Psoas muscle (tissue), 8 donors: ENCODE measurements at places on chromosomes 12 and 14.

DNA sequence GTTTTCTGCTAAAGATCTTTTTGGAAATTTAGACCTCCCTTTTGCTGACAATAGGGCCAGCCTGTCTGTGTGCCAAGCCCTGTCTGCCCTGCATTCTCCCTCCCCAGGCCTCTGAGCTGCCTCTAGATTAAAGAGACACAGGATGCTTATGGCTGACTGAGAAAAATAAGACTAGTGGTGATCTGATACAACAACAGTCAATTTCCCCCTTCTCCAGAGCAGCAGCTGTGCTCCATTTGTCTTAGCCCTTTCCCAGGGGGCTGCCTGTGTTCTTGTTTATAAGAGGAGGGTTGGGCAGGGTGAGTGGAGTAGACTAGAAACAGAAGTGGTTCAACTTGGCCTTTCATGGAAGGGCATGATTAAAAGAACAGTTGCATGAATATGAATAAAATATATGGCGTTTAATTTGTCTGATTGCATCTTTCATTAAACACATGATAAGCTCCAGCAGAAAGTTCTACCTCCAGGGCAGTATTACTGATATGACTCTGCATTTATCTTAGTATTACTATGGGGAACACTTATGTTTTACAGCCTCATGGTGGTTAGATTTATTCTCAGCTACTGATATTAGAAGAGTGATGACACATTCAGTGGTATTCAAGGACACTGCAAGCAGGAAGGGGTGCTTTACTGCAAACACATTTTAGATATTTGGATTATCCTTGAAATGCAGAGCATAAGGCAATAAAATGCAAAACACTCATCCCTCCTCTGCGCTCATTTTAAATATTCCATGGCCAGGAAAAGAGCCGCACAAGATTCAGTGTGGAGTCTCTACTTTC is 150.2 kb upstream of the CLEC14A start:
- DNase-seq, result no peak

DNA sequence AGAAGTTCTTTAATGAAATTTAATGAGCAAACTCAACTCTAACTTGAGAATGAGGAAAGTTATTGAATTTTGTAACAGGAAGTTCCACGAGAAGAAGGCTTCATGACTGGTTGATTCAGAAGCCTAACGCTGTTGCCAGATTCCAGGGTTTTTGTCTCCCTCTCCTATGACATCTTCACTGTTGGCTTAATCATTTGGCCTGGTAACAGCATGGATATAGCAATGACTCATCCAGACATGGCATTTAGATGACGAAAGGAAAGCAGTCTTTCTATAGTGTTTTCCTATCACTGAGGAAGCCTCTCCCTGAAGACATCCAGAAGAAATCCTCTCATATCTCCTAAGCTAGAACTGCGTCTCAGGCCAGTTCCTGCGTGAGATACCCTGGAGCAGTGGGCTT is 9.4 kb upstream of the KCNA1 start:
- DNase-seq, result no peak

DNA sequence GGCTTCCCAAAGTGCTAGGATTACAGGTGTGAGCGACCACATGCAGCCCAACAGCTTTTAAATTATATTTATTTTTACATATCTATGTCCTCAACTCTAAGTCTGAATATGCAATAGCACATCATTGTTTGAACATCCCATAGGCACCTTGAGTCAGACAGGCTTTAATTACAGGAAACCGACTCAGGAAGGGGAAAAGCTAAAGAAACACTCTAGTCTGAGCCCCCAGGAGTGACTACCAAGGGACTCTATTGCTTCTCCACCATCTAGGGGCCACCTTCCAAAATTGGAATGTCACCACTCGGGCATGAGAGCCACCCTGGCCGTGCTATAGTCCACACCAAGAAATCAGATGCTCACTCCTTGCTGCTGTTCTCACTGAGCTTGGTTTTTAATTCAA is 14.0 kb upstream of the MFAP5 start:
- DNase-seq, result no peak

GRCh38 chr14:104801520-104802393 is 856 bp downstream of the ZBTB42 start:
- no peak for DNase-seq

DNA sequence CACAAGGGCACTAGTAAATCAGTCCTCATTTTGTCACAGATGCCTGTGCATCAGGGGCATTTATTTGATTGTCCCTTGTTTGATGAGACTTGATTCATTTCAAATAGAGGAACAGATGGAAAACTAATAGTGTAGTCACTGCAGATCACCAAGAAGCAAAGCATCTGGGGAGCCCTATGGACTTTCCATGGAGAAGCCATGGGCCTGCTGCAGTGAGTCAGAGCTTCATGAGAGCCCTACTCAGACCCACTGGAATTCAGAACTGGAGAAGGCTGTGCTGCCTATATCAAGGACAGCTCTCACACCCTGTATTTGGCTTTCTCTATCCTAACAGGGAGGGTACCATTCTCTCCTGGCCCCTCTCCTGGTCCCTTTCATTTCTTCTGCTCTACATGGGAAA is 126.2 kb downstream of the GRIP1 start:
- DNase-seq, result no peak

GRCh38 chr14:91729756-91730155 is 2.1 kb downstream of the CATSPERB start:
- DNase-seq, result no peak

- DNase-seq, result no peak
These were observed 91.5 kb downstream of the UNC79 start for GRCh38 chr14:93522221-93522620.

GRCh38 chr12:7327918-7328317 is 24.0 kb downstream of the ACSM4 start:
- no peak for DNase-seq

- DNase-seq, result no peak
These were observed 14.9 kb downstream of the ATP2B1 start for GRCh38 chr12:89693639-89694202.

- DNase-seq, result no peak
These were observed 31.1 kb downstream of the RMST start for GRCh38 chr12:97493731-97494130.

GRCh38 chr14:80419345-80419744 is 208.0 kb upstream of the DIO2 start:
- DNase-seq, result no peak

DNA sequence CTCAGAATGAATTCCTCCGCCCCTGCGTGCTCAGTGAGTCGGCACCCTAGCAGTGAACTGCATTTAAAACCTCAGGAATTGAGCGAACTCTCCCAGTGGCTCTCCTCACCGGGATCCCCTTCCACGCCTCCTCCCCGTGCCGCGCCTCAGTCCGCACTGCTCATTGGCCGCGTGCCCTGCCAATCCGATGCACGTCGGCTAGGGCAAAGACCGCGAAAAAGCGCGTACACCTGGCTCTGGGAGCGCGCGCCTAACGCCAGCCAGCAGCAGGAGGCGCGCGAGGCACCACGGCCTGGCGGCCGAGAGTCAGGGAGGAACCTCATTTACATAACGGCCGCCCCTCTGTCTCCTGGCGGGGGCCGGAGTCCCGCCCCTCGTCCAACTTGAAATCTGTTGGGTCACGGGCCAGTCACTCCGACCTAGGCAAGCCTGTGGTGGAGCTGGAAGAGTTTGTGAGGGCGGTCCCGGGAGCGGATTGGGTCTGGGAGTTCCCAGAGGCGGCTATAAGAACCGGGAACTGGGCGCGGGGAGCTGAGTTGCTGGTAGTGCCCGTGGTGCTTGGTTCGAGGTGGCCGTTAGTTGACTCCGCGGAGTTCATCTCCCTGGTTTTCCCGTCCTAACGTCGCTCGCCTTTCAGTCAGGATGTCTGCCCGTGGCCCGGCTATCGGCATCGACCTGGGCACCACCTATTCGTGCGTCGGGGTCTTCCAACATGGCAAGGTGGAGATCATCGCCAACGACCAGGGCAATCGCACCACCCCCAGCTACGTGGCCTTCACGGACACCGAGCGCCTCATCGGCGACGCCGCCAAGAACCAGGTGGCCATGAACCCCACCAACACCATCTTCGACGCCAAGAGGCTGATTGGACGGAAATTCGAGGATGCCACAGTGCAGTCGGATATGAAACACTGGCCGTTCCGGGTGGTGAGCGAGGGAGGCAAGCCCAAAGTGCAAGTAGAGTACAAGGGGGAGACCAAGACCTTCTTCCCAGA is at the start of gene HSPA2:
Gene HSPA2 (plus strand): TSS at position 534 of the 995 bp plus-strand sequence. CDS start 109 bp downstream, at position 643.
- DNase-seq, result peak; percentile 99

DNA sequence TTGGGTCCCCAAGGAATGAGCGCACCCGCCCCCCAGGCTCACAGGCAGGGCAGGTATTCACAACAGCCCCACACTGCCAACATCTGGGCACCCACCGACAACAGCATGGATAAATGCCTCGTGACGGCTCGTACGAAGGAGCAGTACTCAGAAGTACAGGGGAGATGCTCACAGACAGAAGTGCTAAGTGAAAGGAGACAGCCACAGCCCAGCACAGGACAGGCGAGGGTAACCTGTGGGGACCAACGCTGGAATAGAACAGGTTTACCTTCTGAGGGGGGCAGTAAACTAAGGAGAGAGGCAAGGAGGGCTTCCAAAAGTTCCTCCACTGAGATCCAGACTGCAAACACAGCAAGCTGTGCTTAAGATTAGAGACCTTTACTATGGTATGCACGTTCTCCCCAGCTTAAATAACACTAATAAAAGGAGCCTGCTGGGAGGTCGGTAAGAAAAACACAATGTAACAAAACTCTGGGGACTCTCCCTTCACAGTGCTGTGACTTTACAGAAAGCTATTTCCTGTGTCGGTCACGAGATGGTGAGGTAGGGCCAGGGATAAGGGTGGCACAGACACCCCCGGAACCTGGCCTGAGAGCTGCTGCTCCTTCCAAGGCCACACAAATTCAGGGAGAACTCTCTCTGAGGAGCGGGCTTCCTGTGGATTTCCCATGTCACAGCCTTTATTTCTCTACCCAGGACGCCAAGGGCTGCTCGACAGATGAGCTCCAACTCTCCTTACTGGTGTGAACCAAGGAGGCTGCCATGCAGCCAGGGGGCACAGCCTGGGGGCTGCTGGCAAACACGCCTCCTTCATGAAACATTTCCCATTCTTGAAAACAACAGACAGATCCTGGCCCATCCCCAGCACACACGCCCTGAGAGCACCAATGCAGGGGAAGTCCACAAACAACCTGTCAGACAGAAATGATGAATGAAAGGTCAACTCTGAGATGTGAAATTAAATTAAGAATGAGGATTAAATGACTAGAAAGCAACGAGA is 26.3 kb downstream of the SLC15A4 start:
- peak; percentile 52 for DNase-seq

- DNase-seq, result peak; percentile 85
These were observed 25.3 kb upstream of the SPTLC2 start for GRCh38 chr14:77641534-77642341.

- no peak for DNase-seq
These were observed 190.2 kb upstream of the SLC38A2 start for GRCh38 chr12:46562625-46563225.

DNA sequence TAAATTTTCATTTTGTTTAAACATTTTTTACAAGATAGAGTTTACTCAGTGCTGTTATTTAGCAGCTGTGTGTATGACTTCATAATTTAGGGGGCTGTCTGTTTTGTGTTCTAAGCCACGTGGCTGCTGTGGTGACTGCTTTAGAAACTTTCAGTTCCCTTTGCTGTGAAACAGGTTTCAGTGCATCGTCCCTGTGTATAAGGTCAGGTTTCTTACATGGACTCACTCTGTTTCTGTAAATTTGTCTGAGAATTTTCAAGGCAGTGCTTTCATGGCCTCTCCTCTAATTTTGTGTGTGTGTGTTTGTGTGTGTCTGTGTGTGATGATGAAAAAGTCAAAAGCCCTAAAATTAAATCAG is 32.4 kb downstream of the BICD1 start:
- no peak for DNase-seq

DNA sequence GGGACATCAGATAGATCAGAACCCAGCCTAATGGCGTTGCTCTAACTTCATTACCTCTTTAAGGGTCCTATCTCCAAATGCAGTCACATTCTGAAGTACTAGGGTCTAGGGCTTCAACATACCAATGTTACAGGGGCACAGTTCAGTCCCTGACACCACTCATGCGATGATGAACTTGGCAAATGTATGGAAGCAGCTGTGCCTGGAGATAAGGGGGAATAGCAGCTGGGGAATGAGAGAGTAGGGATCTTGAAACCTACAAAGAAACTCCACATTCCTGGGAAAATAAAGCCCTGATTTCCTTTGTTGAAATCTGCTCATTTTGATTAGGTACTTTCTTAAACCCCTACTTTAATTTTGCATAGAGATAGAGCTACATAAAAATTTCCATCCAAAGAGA is 20.5 kb upstream of the TMCC3 start:
- DNase-seq, result no peak

GRCh38 chr12:116637589-116638150 is 78.5 kb downstream of the MAP1LC3B2 start:
- DNase-seq, result no peak

- DNase-seq, result no peak
These were observed 11.3 kb downstream of the TSFM start for GRCh38 chr12:57793920-57794319.

GRCh38 chr12:88833641-88834116 is 253.4 kb upstream of the KITLG start:
- no peak for DNase-seq

GRCh38 chr12:59927032-59927431 is 331.2 kb downstream of the SLC16A7 start:
- no peak for DNase-seq

- DNase-seq, result no peak
These were observed 376.6 kb upstream of the TBX3 start for GRCh38 chr12:115060477-115061168.

- DNase-seq, result no peak
These were observed 4.4 kb upstream of the NID2 start for GRCh38 chr14:52073251-52073650.

DNA sequence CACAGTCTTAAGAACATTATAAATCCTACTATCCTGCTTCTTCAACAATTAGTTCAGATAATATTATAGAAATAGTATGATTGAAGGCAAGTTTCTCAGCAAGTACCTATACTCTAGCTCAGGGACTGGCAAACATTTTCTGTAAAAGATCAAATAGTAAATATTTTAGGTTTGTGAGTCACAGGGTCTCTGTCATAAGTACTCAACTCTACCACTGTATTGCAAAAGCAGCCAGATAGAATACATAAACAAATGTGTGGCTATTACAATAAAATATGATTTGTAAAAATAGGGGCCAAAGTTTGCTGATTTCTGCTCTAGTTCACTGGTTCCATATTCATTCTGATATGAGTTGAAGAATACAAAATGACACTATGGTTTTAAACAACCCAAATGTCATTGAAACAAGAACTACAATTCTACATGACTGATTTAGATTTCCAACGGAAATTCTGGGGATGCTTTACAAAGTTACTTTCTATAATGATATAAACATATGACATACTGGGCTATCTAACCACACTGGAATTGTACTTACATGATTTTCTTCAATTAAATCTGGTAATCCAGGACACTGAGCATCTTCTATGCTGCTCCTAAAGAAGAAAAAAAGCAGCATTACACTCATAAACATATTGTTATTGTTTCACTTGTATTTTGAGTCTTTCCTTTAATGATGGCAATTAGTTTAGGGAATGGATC is 23.2 kb downstream of the LGALS3 start:
- DNase-seq, result no peak

DNA sequence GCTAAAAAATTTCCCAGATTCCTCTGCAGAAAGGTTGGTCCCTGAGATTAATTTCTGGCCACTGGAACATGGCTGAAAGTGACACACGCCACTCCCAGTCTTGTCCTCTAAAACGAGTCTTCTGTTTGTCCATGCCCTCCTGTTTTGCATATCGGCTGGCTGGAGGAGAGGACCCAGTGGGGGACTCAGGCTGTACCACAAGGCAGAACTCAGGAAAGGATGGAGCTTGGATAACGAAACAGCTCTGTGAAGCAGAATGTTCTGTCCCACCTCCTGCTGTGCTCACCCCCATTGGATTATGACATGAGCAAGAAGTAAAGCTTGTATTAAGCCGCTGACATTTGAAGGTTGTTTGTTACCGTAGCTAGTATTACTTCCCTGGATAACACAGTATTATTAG is 856.2 kb downstream of the BCL11B start:
- DNase-seq, result no peak
